ENCODE measurements at places on chromosomes 5 and 9.

DNA sequence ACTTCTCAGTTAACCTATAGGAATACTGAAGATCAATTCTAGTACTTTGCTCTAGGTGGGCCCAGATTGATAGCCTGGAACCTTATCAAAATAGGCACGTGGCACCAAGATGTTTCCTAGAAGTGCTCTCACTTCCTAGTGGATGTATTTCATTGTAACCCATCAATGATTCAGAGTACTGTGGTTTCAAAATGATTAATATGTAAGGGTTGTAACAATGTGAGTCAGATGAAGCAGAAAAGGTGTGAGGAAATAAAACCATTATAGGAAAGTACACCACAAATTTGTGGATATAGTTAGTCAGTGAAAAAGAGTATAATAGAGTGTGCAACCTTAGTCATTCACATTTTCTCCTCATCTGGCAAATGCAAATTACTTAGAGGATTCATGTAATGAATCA lies 177.3 kb upstream of the FST start:
- no peak for DNase-seq
- H3K27me3 ChIP-seq: no peaks in the 10 kb centered on the region
- H3K27ac ChIP-seq: no peak overlapping the region
- H3K4me1 ChIP-seq: no peaks in the 10 kb centered on the region
- no peak overlapping the region for H3K4me3 ChIP-seq

- H3K27ac ChIP-seq: no peak overlapping the region
- no peaks in the 10 kb centered on the region for H3K27me3 ChIP-seq
- peak; percentile 64 for DNase-seq
- H3K4me1 ChIP-seq: no peaks in the 10 kb centered on the region
Observed at GRCh38 chr5:33969572-33970452, 14.7 kb downstream of the SLC45A2 start.

DNA sequence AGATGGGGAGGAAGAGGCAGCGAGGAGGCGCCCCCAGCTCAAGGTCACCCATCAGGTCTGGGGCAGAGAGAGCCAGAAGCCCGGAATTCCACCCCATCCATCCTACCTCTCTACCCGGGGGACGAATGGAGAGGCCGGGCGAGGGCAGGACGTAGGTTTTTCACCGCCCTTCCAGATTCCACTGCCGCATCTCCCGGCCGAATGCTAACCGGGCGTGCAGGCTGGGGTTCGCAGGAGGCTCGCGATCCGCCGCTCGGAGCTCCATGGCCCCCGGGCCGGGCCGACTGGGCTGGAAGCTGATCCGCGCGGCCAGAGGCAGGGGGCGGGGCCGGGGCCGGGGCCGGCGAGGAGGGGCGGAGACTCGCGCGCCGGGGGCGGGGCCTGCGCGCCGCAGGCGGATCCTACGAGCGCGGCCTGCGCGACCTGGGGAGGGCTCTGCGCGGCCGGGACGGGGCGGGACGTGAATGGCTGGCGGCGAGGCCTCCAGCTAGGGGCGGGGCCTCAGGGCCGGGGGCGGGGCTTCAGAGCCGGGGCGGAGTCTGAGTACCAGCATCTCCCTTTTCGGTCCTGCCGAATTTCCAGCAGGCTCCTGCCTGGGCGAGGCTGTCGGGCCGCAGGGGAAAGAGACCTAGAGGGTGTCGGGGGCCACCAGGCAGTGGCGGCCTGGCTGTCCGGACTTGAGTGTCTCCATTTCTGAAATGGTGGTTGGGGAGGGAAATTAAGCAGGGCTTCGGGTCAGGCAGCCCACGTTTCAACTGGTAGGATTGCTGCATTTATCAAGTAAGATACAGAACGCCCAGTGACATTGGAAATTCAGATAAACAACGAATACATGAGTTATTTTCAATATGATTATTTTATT lies at the start of gene ST6GALNAC4:
ST6GALNAC4 (minus strand) TSS at position 322 of the 862 bp plus-strand sequence. CDS start 622 bp downstream, outside the sequence.
- no peak within 1 kb of the TSS for H3K27ac ChIP-seq
- no peaks in the 10 kb centered on the region for H3K4me1 ChIP-seq
- H3K4me3 ChIP-seq: peak within 1 kb of the TSS; percentile 48

DNA sequence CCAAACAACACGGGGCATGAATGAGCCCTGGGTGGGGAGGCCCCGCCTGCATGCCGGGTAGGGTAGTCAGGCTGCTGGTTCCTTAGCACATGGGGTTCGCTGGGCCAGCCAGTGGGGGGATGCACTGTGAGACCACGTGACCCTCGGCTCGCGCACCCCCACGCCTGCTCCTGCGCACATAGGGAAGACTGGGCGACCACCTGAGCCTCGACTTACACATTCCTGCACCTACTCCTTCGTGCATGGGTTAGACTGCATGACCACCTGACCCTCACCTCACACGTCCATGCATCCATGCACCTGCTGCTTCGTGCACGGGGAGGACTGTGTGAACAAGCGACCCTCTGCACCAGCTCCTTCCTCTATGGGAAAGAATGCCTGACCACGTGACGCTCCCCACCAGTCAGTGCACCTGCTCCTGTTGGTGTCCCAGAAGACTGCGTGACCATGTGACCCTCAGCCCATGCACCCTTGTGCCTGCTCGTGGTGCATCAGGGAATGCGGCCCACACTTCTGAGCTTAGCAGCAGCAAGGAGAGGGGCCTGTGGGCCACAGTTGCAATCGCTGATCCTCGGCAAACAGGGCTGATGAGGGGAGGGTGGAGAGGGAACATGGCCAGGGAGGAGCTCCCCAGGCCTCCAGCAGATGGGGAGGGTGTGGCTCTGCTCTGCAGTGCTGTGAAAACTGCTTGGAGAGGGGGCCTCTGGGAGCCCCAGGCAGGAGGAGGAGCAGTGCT lies 18.1 kb downstream of the LPCAT1 start:
- H3K36me3 ChIP-seq: peaks cover 4% of the 10 kb centered on the region
- peaks cover 4% of the 10 kb centered on the region for H3K4me1 ChIP-seq
- H3K27me3 ChIP-seq: no peaks in the 10 kb centered on the region
- DNase-seq: peak; percentile 31
- no peak overlapping the region for H3K27ac ChIP-seq

DNA sequence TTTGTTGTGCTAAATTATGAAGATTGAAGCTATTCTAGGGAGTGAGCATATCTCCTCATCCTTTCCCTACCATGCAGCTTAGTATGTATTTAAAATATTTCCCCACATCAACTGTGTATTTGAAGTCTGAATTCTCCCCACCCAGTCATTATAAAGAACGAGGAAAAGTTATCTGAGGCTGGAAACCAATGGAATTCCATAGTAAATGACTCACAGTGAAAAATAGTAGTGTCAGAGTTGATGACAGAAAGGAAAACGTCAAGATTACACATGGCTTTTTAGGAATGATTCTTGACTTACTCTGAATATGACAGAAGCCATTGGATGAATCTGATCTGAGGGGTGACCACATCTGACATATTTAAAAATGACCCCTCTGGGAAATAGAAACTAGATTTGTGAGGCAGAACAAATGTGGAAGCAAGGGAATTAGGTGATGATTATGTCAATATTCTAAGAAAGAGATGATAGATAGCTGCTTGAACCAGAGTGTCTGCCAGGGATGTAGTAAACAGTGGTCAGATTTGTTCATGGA lies 1768.9 kb upstream of the CDH9 start:
- H3K27ac ChIP-seq: no peak overlapping the region
- no peaks in the 10 kb centered on the region for H3K27me3 ChIP-seq
- no peaks in the 10 kb centered on the region for H3K4me1 ChIP-seq
- H3K36me3 ChIP-seq: no peaks in the 10 kb centered on the region

GRCh38 chr5:74035521-74035937 lies 409.5 kb downstream of the ARHGEF28 start:
- no peak overlapping the region for H3K27ac ChIP-seq
- H3K4me1 ChIP-seq: peaks cover 4% of the 10 kb centered on the region
- no peaks in the 10 kb centered on the region for H3K36me3 ChIP-seq
- no peak overlapping the region for H3K4me3 ChIP-seq

DNA sequence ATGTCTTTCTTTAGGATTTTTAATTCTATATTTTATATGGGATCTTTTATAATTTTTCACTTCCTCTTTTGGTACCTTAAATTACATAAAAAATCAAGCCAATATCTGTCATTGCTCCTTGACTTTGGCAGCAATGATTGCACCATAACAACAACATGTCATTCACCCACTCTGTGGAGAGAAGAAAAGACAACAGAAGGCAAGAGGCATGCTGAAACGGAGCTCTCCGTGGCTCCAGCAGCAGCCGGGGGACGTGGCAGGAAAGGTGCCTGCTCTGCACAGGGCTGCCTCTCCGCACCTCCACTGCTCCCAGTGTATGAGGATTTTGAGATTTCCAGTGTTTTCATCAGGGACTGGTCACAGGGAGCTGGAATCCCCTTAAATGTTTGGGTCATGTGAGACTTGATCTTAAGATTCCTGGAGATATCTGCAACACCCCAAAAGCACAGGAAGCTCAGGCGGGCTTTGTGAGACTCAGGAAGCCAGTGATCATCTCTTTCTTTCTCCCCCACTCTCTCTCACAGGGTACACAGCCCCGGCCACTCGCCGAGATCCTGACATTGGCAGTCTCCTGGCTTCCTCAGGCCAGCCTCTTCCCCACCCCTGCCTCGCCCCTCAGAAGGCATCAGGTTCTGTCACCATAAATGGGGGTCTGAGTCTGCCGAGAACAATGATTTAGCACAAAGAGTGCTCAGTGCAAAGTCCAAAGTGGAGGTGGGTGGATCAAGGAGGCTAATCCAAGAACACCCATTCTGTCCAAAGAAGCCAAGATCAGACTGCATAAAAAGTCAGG lies 74.6 kb downstream of the ACTL7B start:
- no peak overlapping the region for H3K4me3 ChIP-seq
- H3K27me3 ChIP-seq: no peaks in the 10 kb centered on the region
- no peaks in the 10 kb centered on the region for H3K4me1 ChIP-seq
- DNase-seq: no peak

DNA sequence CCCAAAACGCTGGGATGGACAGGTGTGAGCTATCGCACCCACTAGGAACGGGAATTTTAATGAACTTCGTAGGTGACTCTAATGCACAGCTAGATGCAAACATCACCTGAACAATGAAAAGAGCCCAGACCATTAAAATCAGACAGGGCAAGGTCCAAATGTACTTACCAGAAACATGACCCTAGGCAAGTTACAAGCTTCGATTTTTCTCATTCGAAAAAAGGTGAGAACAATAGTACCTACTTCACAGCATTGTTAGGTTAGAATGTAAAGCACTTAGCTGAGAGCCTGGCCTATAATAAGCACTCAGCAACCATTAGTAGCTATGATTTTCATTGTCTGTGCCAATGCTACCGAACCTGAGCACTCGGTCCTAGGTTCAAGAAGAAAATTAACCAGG lies 5.8 kb upstream of the KLHL3 start:
- DNase-seq: no peak
- no peak overlapping the region for H3K27ac ChIP-seq
- H3K4me1 ChIP-seq: peaks cover 5% of the 10 kb centered on the region
- no peaks in the 10 kb centered on the region for H3K27me3 ChIP-seq
- H3K4me3 ChIP-seq: no peak overlapping the region
- H3K36me3 ChIP-seq: no peaks in the 10 kb centered on the region

DNA sequence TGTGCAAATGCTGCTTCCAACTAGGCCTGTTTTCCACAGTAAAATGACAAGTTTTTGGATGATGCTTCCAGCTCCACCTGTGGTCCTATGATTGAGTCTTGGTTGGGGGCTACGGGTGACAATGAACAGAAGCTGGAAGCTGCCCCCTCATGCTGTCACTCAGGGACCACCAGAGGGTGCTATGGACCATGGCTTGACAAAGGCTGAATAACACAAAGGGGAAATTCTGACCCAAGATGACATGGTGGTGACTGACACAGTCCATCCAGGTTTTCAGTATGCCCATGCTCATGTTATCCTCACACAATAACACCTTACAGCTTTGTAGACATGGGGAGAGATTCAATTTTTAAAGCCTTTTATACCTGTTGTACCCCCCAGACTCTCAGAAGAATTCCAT lies 23.9 kb upstream of the SAP30L start:
- no peak overlapping the region for H3K4me3 ChIP-seq
- H3K27me3 ChIP-seq: no peaks in the 10 kb centered on the region
- H3K4me1 ChIP-seq: no peaks in the 10 kb centered on the region

DNA sequence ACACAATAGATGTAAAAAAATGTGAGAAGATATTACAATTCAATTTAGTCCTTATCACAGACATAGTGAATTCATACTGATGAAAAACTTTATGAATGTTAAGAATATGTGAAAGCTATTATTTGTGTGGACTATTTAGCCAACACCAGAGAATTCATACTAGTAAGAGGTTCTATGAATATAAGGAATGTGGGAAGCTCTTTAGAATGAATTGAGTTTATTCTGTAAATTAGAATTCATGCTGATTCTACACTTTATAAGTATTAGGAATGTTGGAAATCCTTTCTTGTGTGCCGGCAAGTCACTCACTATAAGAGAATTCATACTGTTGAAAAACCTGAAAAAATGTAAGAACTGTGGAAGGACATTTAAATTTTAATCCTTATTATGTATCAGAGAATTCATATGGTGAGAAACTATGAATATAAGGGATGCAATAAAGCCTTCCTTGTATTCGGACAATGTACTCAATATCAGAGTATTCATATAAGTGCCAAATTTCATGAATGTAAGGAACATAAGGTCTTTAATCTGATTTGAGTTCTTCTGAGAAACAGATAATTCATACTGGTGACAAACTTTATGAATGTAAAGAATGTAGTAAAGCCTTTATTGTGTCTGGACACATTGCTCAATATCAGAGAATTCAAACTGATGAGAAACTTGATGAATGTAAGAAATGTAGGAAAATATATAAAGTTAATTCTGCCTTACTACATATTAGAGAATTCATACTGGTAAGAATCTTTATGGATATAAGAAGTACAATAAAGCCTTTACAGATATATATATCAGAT lies 21.6 kb upstream of the PCDHA1 start:
- no peaks in the 10 kb centered on the region for H3K27me3 ChIP-seq
- H3K4me3 ChIP-seq: no peak overlapping the region
- no peak for DNase-seq
- H3K36me3 ChIP-seq: no peaks in the 10 kb centered on the region
- no peaks in the 10 kb centered on the region for H3K4me1 ChIP-seq
- no peak overlapping the region for H3K27ac ChIP-seq

DNA sequence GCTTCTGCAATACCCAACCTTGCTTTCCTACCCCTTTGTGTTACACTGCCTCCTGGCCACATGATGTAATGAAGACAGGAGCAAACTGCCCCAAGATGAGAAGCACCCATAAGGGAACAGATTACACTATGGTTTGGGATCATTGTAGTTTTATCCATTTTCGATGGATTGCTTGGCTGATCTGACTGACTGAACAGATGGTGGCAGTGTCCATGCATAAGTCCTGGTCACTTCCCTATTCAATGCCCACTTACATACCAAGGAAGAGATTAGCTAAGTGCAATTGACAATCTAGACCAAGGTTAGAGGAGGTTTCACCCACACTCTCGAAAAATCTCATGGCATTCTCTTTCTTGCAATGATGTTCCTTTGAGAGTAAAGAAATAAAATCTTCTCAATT lies 319.9 kb downstream of the RAB3C start:
- H3K36me3 ChIP-seq: no peaks in the 10 kb centered on the region
- peaks cover 2% of the 10 kb centered on the region for H3K4me1 ChIP-seq
- no peak overlapping the region for H3K27ac ChIP-seq
- no peaks in the 10 kb centered on the region for H3K27me3 ChIP-seq
- H3K4me3 ChIP-seq: no peak overlapping the region
- no peak for DNase-seq

GRCh38 chr5:128870373-128870772 lies 94.9 kb upstream of the SLC27A6 start:
- DNase-seq: no peak
- H3K36me3 ChIP-seq: no peaks in the 10 kb centered on the region
- H3K27ac ChIP-seq: no peak overlapping the region
- no peak overlapping the region for H3K4me3 ChIP-seq
